ENCODE measurements at places on chromosomes 5 and 9.

DNA sequence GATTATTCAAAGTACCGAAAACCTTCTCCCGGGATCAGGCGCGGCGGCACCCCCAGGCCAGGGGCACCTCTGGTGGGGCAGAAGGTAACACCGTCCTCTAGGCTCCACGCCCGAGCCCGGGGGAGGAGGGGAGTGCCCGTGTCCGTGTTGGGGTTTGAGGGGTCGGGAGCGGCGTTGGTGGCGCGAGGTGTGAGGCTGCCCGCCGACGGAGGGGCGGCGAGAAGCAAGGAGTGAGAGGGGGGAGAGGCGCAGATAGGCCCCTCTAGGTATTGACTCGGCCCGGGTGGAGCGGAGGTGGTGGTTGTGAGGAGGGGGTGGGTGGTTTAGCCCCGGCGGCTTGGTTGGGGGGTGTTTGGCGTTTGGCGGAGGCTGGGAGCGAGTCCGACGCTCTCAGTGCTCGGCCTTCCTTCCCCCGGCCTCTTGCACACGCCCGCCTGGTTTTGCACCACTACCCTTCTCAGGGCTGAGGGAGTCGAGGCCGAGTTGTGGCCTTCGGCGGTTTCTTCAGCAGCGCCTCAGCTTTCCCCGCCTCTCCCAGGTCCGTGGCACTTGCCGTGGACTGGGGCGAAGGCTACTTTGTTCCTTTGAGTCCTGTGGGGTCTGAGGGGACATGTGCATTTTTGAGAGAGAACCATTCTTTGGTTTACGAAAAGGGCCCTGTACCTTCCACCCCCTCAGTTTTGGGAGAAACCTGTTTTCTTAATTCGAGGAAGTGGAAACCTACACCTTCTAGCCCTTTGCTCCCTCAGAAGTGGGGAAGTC, 450 bp downstream of the GPBP1 start:
- no peak for DNase-seq

DNA sequence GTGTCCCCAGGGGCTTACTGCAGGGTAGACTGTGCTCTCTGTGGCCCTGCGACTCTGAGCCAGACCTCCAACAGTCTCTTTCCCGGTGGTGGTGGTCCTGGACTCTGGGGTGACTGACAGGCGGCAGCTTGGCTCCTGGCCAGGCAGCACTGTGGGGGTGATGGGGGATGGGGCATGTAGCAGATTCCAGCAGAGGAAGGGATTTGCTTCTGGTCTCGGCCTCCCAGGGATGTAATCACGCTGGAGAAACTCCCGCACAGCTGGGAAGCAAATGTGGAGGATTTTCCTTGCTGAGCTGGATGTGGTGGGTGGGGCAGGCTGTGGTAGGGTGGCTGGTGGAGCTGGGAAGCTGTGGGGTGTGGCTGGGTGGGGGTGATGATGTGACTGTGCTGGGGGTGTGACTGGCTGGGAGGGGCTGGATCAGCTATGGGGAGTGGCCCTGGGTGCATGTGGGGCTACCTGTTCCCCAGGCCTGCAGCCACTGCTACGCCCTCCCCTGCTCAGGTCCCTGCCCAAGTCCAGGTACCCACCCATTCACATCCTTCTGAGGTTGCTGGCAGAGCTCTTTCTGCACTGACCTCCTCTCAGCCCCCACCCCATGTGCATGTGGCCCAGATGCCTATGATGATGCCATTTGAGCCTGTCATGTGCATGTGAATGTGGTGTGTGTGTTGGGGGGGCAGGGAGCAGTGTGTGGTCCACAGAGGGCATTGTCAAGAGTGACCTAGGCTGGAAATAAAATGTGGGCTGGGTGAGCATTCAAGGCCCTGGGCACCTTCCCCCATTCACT, 3.8 kb downstream of the NDST1 start:
- no peak for DNase-seq

GRCh38 chr9:4346131-4346530, 46.3 kb upstream of the GLIS3 start:
- DNase-seq = no peak

GRCh38 chr5:78578015-78578414, 70.6 kb downstream of the LHFPL2 start:
- DNase-seq = no peak

DNA sequence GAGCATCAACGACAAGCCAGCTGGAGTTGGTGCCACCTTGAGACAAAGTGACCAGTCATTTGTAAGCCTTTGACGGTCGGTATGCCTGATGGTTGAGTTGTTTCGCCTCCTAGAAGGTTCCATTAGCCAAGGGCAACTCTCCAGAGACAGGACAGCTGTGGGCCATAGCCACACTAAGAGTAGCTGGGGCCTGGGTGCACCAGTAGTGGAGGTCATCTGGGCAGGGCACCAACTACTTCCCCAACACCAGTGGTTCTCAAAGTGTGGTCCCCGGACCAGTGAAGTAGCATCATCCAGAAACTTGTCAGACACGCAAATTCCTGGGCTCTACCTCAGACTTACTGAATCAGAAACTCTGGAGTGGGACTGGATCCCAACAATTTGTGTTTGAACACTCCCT, 217.5 kb upstream of the TAS2R1 start:
- DNase-seq = no peak

DNA sequence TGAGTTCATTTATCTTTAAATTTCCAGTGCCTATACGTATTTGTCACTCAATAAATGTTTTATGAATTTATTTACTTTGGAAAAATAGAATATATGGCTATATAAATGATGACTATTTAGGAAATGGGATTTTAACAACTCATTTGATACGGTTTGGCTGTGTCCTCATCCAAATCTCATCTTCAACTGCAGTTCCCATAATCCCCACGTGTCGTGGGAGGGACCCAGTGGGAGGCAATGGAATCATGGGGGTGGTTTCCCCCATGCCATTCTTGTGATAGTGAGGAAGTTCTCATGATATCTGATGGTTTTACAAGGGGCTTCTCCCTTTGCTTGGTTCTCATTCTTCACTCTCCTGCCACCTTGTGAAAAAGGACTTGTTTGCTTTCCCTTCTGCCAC, 187.6 kb upstream of the EFNA5 start:
- DNase-seq = no peak

GRCh38 chr9:133653638-133654037, 17.5 kb downstream of the DBH start:
- no peak for DNase-seq

- DNase-seq = no peak
Observed at GRCh38 chr5:3029396-3029795, 277.9 kb upstream of the IRX2 start.

- DNase-seq = no peak
Observed at GRCh38 chr5:62509806-62510205, 68.8 kb upstream of the LRRC70 start.

All from dermis microvascular lymphatic vessel endothelial cell (primary cell).